ENCODE measurements at places on chromosomes 12 and 14. TPM values are rescaled to one million over a fixed set of nuclear protein-coding genes. Genes with fewer than 3 reads are reported as not detected.

KLRK1 gene
- 0.40 TPM for total RNA-seq

MDGA2 gene
- total RNA-seq: not detected

KICS2 gene
- 9.4 TPM for total RNA-seq

COL2A1 gene
- not detected for total RNA-seq

NFATC4 gene
- 21.6 TPM for total RNA-seq

HSPB8 gene
- 10.9 TPM for total RNA-seq

GLIPR1L2 gene
- 0.32 TPM for total RNA-seq

TMCC3 gene
- 5.1 TPM for total RNA-seq

PYGL gene
- total RNA-seq: 101 TPM

DIO2 gene
- total RNA-seq: 0.38 TPM

STXBP6 gene
- 40.2 TPM for total RNA-seq

Data from LHCN-M2 (cell line).